HS-5 (cell line): ENCODE measurements at places on chromosomes 7 and 10.
A peak's percentile ranks its signal among the peaks of the same experiment; 100 is the strongest.

GRCh38 chr7:105721571-105722104 is 140.3 kb upstream of the EFCAB10 start:
- DNase-seq: no peak

GRCh38 chr10:11832042-11832441 is 8.9 kb downstream of the PROSER2 start:
- no peak for DNase-seq

- no peak for DNase-seq
These were observed 124.6 kb downstream of the NOC3L start for GRCh38 chr10:94238006-94238617.

GRCh38 chr10:3538656-3539531 is 246.1 kb downstream of the KLF6 start:
- peak; percentile 25 for DNase-seq

GRCh38 chr10:95214369-95214768 is 20.3 kb downstream of the ACSM6 start:
- no peak for DNase-seq

DNA sequence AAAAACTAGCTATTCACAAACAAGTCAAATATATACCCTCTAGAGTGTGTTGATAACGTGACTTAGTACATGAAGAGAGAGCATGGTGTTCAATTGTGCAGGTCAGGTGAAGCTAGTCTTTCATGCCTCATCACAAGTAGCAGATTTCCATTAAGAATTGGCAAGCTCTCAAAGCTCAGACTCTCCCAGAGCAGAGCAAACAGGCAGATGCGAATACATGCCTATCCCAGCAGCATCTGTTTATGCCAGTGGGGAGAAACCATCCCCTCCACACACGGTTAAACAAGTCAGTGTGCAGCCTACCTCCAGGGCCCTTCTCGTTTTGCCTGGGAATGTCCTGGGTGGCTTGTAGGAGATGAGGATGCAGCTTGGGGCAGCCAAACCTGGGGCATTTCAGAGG is 532.5 kb upstream of the C7orf33 start:
- no peak for DNase-seq

DNA sequence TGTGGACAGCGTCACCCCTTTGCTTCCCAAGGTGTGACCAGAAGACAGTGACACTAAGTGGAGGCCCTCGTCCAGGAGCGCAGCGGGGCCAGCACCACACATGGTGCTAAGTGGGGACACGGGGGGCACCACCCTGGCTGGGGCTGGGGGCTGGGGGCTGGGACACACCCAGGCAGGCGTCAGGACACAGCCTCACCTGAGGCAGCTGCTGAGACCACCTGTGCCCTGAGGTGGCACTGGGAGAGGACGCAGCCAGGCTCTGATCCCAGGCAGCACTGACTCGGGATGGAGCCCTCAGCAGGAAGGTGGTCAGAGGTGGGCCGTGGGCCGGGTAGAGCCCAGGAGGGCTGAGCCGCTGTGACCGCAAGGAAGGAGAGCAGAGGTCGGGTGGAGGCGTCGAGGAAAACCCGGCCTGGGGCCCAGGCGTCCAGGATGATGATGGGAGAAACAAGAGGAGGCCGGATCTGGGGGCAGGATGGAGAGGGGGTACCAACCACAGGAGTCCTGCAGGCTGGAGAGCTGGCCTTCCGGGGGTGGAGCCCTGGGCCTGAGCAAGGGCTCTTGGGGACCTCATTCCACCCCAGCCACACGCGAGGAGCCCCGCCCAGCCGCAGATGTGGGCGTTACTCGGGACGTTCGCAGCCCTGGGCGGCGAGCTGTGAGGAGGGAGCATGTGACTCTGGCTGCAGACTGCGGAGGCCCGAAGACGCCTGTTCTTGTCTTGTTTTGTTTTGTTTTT is 22.5 kb downstream of the LRRC27 start:
- no peak for DNase-seq

DNA sequence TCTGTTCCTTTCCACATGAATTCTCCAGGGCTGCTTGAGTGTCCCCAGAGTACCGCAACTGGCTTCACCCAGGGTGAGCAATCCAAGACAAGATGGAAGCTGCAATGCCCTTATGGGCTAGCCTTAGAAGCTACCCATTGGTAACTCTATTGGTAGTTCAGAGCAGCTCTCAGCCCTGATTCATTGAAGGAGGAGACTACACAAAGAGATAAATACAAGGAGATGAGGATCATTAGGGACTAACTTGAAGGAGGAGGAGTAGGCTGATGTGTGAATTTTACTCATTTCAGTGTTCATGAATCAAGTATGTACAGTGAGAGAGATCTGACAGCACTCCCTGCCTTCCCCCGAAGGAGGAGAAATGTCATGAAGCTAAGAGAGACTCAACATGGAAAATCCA is 124.0 kb downstream of the REEP3 start:
- no peak for DNase-seq

DNA sequence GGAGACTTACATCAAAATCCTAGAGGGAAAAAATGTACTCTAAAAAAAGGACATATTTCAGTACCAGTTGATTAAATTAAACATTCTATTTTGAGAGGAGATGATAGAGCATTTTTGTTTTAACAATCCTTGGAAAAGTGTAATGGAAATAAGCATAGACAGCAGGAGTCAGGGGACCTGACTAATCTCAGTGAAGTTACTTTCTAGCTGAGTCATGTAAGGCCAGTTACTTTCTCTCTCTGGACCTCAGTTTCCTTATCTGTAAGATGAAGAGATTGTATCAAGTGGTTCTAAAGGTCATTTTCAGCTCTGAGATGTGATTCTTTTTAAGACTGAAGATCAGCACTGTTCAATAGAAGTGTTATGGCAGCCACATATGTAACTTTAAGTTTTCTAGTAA is 44.1 kb downstream of the VTI1A start:
- DNase-seq: no peak

DNA sequence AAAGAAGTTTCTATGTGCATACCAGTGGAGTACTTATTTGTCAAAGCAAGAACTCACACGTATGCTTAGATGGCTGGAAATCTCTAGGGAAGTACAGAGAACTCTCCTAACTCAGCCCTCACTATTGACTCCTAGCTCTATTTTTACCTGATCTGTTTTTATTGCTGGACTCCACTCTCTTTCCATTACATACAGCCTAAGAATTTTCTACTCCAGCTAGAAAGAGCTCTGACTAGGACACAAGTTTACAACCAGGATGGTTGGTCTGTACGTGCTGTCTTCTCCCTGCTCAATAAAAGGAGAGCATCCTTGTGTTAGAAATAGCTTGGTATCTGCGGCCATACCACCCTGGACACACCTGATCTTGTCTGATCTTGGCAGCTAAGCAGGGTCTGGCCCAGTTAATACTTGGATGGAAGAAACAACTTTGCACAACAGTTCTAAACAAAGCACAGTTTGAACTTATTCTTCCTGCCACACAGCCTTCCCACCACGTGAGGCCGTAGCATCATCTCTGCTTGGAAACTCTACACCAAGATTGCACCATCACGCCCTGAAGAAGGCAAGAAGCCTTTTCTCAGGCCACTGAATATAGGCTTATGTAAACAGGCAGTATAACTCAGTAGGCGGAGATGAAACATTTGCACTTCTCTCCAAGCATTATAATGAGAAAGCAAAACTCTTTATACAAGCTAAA is 50.7 kb downstream of the KCNMA1 start:
- peak; percentile 43 for DNase-seq

DNA sequence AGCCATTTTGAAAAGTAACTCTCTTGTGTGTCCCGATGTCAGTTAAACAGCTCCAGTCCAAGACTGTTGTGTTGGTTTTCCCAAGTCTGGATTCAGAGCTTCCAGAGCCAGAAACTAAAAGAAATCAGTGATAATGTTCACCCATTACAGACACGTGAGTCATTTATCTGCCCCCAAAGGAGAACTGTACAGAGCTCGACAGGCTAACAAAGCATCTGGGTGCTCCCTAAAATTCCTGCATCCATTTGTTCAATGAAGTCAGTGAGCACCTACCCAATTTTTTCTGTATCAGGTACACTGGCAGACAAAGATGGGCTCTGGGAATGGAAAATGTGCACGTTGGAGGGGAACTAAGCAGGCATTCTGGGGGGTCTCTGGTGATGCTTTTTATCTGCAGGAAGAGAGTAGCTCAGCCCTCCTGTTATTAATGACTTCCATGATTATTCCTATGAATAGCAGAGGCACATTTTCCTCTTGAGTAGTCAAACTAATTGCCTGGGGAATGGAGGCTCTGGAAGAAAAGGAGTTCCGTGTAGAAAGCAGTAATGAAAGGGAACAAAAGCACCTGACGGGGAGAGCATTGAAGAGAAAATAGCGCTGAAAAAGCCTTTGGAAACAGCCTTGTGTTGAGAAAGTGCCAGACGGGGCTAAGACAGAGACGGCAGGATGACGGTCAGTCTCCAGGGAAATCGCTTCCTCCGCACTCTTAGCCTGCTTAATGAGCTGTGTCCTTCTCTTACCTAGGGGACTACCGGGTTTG is 75.3 kb downstream of the GAD2 start:
- no peak for DNase-seq

DNA sequence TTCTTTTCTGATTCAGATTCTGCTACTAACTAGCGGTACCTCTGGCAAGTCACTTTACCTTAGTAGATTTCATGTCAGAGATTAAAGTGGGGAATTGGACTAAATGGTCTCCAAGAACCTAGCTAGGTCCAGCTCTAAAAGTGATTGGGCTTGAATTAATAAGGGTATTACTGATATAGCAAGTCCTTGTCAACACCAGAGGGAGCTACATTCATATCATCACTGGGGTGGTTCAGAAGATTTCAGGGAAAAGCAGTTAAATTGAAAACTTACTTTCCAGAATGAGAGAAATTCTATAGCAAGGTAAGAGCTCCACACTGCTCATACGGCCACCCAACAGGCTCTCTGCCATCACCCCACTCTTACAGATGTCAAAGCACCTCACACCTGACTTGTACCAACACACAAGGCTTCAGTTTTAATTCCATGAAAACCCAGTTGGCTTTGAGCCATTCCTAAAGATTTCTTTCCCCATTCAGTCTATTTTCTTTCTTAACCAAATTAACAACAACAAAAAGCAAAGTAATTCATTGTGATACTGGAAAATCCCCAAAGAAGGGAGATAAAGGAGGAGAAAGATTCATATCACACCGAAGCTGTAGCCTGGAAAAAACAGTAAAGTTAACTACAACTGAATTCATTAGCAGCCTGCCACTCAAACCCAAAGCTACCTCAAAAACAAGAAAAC is 38.0 kb upstream of the SPOCK2 start:
- DNase-seq: no peak

- no peak for DNase-seq
These were observed 4.1 kb downstream of the PRSS2 start for GRCh38 chr7:142774826-142775225.

DNA sequence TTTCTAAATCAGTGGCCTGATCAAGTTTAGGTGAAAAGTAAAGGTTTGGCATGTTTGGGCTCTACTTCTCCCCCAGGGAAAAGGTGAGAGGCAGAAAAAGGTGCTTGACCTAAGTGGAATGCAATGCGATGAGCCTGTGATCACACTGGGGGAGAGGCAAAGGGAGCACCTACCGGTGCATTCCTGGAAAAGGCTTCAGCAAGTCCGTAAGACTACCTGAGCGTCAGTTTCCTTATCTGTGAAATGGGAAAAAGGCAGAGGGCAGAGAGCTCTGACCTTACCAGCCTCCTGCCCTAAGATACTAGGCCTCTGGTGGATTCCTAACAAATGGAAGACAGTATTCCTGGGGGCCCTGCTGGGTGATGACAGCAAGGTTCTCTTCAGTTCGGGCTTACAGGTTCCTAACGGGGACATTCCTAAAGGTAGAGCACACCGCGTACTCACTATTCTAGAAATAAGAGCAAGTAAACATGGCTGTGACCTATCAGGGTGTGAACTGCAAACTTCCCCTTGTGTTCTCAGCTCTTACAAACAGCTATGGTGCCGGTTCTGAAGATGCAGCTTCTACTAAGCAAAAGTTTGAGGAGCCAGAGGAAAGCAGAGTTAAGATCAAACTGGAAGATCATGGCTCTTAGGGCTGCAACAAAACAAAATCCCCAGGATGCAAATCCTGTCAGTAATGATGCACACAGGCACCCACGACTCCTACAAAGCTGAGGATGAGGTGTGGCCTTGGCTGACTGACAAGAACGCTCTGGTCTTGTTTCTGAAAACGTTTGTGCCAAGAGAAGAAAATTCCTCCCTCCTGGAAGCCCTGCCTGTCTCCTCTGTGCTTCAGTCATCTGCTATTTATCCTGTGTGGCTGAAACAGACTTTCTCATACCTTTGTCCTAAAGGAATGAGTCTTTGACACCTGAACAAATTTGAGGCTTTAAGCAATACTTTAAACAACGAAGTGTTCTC is 13.3 kb upstream of the ACSL5 start:
- DNase-seq: no peak

- DNase-seq: no peak
These were observed 5.0 kb downstream of the RHEB start for GRCh38 chr7:151514461-151515275.

DNA sequence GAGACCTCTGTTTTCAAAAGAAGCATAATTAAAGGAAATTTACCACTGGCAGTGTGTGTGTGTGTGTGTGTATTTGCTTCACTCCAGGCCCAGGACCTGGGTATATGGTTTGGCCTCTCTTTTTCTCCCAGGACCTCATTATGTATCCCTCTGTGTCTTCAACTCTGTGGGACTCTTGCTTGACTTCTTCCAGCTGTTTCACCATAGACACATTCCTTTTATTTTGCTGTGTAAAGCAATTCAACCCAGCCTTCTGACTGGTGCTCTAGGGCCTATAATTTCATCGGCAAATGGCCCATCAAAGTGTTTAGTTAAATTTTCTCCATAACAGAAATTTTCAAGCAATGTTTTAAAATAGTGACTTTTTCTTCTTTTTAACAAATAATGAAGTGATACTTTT is 954.3 kb downstream of the CNTNAP2 start:
- no peak for DNase-seq

DNA sequence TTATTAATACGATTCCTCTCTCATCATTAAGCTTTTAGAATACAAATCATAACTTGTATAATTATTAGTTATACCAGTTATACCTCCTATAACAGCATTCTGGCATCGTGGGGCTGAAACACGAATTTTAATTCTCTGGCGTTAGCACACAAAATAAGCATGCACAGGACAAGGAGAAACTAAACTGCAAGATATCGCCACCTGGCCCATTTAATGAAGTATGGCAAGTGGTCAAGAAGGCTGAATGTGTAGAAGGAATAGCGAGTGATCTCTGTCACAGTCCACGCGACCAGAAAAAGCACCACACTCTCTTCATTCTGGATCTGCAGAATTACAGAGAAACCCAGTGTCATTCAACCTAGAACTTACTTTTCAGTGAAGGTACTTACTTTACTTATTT is 18.1 kb downstream of the HACD1 start:
- DNase-seq: no peak

DNA sequence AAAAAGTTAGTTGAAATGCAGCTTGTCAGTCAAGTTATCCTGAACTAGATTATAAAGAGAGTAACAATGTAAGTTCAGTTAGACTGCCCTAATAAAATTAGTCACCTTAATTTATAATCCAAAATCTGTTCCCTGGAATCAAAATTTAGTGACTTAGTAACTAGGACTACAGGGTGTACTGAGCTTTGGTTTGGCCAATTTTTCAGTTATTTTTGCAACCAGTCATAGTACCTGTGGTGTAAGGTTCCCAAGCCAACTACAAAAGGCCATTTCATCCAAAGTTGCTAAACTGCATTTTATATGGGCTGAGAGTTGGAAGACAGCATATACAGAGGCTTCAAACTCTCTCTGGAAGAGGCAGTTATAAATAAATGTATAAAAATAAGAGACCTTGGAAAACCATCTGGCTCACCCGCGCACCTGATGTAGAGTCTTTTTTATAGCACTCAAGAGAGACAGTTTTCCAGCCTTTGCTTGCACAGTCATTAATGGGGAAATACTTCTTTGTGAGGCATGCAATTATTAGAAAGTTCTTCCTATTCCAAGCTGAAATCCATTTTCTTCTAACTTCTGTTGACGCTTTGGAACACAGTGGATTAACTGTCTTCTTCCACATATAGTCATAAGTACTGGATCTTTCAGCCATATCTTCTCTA is 59.2 kb downstream of the PUS7 start:
- no peak for DNase-seq
